CD8-positive, alpha-beta memory T cell (primary cell): ENCODE measurements at places on chromosomes 6 and 20. TPM values are rescaled to one million over a fixed set of nuclear protein-coding genes. Genes with fewer than 3 reads are reported as not detected.

DNA sequence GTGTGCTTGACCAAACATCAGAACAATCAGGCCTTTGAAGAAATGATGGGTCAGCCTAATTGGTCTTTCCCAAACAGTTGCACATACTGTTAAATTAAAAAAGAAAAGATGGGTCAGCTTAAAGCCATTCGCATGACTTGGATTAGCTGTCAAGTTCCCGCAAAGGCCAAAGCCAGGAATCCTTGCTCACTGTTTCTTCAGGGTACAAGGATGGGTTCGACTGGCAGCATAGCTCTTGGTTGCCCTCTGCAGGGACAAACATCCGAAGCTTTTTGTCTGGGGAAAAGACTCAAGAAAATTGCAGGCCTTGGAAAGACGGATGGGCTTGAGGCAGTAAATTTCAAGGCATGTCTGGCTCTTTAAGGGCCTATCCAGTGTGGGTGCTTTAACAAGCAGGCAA, 168.0 kb downstream of the HDGFL1 start:
- H3K27ac ChIP-seq, result no peak overlapping the region
- DNase-seq, result no peak
- no peak overlapping the region for H3K4me3 ChIP-seq
- no peaks in the 10 kb centered on the region for H3K36me3 ChIP-seq
- H3K27me3 ChIP-seq, result no peaks in the 10 kb centered on the region
- no peaks in the 10 kb centered on the region for H3K4me1 ChIP-seq

- no peaks in the 10 kb centered on the region for H3K36me3 ChIP-seq
- no peak for DNase-seq
- peaks cover 16% of the 10 kb centered on the region for H3K4me1 ChIP-seq
- no peaks in the 10 kb centered on the region for H3K27me3 ChIP-seq
- H3K4me3 ChIP-seq, result no peak overlapping the region
These were observed 66.4 kb upstream of the DUSP22 start for GRCh38 chr6:225907-226306.

The ESR1 gene
- total RNA-seq, result 0.15 TPM

The PGC gene
- not detected for total RNA-seq
